ENCODE measurements at places on chromosomes 11 and 22. TPM values are rescaled to one million over a fixed set of nuclear protein-coding genes. Genes with fewer than 3 reads are reported as not detected.

DNA sequence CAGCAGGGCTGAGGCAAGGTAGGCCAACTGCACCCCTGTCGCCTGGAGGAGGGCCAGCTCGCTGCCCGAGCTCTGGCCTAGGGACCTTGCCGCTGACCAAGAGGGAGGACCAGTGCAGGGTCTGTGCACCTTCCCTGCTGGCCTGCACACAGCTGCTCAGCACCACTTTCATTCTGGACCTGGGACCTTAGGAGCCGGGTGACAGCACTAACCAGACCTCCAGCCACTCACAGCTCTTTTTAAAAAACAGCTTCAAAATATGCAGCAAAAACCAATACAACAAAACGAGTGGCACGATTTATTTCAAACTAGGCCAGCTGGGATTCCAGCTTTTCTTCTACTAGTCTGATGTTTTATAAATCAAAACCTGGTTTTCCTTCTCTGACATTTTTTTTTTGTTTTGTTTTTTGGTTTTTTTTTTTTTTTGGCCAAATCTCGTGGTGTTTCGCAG is 18.0 kb downstream of the RSPH14 start:
- no peak for DNase-seq

MRGPRX3 gene
- not detected for total RNA-seq

DNA sequence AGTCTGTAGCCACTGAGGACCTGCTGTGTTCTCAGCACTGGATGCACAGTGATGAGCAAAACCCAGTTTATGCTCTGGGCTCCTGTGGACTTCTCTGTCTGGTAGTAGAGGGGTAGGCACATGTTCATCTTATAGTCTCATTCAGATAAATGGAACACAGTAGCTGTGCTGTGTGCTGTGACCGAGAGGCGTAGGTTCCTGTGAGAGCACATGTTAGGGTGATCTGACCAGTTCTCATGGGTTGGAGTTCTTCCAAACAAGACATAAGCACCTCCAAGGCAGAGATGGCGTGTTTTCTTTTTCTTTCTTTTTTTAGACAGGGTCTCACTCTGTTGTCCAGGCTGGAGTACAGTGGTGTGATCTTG is 154.8 kb upstream of the RASSF10 start:
- DNase-seq: no peak

DNA sequence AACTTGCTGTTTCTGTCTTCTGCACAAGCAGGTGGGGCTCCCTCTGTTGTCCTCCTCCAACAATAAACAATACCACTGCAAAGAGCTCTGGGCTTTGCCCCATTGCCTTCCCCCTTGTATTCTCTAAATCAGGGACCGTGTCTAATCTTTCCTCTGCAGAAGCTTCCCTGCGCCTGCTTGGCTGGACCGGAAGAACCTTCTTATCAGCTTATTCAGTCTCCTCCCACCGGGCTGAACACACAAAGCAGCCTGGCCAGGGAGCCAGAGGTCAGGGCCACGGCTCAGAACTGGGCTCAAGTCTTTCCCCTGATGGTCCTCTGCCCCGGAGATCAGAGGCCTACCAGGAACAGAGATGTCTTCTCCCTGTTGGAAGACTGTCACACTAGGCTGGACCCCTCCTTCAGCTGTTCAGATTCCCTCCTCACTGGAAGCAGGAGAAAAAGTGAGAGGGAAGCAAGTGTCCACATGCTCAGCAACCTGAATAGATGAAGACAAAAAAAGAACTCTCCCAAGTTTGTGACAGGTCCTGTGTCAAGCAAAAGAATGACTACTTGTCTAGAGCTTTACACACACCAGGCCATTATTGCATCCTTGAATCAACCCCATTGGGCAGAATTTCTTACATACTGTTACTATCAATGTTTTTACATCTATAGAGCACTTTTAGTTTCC is 63.7 kb downstream of the RAB30 start:
- no peak for DNase-seq

KBTBD4 gene
- total RNA-seq: 9.2 TPM

NXPE4 gene
- not detected for total RNA-seq

SYT8 gene
- 4.7 TPM for total RNA-seq

OR5B21 gene
- total RNA-seq: not detected

DNA sequence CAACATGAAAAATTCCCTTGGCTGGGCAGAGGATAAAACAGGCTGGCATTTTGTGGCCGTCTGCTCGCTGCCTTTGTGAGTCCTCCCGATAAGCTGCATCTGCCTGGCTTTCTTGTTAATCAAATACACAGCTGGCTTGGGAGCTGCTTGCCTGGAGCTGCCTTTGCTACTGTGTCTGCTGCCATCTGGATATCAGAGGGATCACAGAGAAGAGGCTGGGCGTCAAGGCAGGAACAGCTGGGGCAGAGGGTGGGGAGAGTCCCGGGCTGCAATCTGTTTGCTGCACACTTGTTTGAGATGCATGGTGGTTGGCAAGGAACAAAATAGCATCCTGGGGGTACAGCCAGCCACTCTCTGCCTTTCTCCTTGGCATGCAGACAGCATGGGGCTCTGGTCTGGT is 36.0 kb downstream of the COMMD9 start:
- DNase-seq: no peak

SGSM1 gene
- 0.29 TPM for total RNA-seq

- no peak for DNase-seq
Measured at GRCh38 chr11:102767800-102768199, 12.6 kb downstream of the MMP10 start.

PATE4 gene
- not detected for total RNA-seq

GRM5 gene
- not detected for total RNA-seq

GRCh38 chr11:119323532-119324033 is 6.7 kb upstream of the MCAM start:
- peak; percentile 86 for DNase-seq

TIRAP gene
- total RNA-seq: 8.4 TPM

DNA sequence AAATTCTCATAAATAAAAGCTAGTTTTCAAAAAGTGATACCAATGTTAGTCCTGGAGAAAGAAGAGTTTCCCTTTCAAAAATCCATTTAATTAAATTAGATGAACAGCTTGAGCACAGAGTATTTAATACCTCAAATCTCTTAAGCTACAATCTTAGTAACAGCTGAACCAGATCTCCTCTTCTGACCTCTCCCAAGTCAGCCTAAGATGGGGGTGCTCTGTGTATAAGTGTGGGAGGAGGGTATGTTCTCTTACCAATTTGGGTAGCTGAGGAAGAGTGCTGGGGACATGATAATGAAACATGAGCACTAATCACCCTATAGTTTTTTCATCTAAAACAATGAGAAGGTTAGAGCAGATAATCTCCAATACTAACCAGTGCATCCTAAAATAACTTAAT is 9.6 kb downstream of the TPH1 start:
- DNase-seq: no peak

- no peak for DNase-seq
Measured at GRCh38 chr11:126394036-126394435, 38.5 kb downstream of the ST3GAL4 start.

ENTHD1 gene
- total RNA-seq: not detected

All from PC-3 (cell line).